ENCODE measurements at places on chromosomes 11 and 22. TPM values are rescaled to one million over a fixed set of nuclear protein-coding genes. Genes with fewer than 3 reads are reported as not detected.

Gene XKR3
- total RNA-seq = not detected

Gene SLC29A2
- total RNA-seq = 5.7 TPM

Gene SLC5A4
- not detected for total RNA-seq

Gene STK33
- total RNA-seq = 4.4 TPM

Gene PYGM
- total RNA-seq = 0.32 TPM

Gene UBXN1
- total RNA-seq = 129 TPM
